ENCODE measurements at places on chromosomes 16 and 17.

GRCh38 chr17:7903154-7904103, 12.7 kb downstream of the RNF227 start:
- no peak for DNase-seq

DNA sequence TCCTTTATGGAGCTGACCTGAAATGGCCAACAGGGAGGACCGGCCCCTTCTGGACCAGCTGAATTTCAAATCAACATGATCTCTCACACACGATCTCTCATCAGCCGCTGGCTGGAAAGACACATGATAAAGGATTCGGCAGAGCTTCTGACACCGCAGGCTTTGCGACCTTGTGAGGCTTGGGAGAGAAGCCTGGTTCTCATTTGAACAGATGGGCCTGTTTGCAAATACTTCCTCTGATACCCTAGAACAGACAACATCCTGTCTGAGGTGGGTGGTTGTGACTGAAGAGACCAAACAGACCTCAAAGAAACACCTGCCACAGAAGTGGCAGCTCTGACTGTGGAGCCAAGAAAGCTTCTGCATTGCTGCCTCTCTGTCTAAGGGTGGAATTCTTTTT, 77.9 kb upstream of the SDK2 start:
- DNase-seq = no peak

GRCh38 chr16:82149536-82149935, 20.5 kb downstream of the MPHOSPH6 start:
- no peak for DNase-seq

- DNase-seq = no peak
Measured at GRCh38 chr17:18859256-18859655, 1.3 kb downstream of the PRPSAP2 start.
